Activated CD4-positive, alpha-beta T cell treated with anti-CD3 and anti-CD28 coated beads for 36 hours (primary cell): ENCODE measurements at places on chromosomes 12 and 14. TPM values are rescaled to one million over a fixed set of nuclear protein-coding genes. Genes with fewer than 3 reads are reported as not detected.

- DNase-seq = no peak
Observed at GRCh38 chr14:68518166-68518565, 274.7 kb downstream of the ZFP36L1 start.

- no peak for DNase-seq
Observed at GRCh38 chr12:82517027-82517426, 158.7 kb downstream of the METTL25 start.

The HSPB8 gene
- not detected for total RNA-seq

DNA sequence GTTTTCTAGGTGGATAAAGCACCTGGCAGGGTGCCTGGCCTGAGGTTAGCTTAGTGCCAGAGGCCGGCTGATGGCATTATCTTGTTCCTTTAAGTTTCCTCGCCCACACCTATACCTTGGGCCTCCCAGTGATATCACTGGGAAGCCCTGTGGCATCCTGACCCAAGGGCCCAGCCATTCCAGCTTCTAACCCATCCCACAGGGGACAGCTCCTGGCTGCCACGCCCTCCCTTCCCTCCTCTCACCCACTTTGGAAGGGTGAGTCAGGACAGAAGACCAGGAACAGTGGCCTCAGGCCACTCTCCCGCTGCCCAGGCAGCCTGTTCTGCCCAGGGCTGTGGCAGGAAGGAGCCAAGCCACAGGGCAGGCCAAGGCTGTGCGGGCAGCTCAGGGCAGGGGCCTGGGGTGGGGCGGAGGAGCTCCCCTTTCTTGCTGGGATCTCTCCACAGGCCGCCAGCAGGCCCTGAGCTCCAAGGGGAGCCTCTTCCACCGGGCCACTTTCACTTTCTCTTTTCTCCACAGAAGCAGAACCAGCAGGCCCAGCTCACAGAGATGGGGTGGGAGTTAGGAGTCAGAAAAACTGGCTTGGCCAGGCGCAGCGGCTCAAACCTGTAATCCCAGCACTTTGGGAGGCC is 75.1 kb downstream of the IRF2BPL start:
- peak; percentile 64 for DNase-seq

GRCh38 chr14:78383060-78383459 is 212.9 kb downstream of the NRXN3 start:
- no peak for DNase-seq

DNA sequence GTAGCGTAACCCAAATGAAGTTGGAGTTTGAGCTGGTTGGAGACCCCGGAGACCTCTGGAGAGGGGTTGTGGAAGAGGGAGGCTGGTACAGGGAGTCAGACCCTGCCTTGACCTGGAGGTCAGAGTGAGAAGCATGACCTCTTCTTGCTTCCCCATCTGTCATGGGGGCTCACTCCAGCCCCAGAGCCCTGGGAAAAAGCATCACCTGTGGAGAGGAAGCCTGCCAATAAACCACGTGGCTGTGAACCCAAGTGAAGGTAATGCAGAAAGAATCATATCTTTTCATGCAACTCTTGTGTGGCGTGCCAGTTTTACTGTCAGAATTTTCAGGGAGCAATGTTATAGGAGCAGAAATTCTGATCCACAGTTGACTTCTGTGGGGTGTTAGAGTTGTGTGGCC is 178.5 kb upstream of the PRICKLE1 start:
- no peak for DNase-seq

- DNase-seq = no peak
Observed at GRCh38 chr14:103854017-103854808, 6.8 kb upstream of the PPP1R13B start.

DNA sequence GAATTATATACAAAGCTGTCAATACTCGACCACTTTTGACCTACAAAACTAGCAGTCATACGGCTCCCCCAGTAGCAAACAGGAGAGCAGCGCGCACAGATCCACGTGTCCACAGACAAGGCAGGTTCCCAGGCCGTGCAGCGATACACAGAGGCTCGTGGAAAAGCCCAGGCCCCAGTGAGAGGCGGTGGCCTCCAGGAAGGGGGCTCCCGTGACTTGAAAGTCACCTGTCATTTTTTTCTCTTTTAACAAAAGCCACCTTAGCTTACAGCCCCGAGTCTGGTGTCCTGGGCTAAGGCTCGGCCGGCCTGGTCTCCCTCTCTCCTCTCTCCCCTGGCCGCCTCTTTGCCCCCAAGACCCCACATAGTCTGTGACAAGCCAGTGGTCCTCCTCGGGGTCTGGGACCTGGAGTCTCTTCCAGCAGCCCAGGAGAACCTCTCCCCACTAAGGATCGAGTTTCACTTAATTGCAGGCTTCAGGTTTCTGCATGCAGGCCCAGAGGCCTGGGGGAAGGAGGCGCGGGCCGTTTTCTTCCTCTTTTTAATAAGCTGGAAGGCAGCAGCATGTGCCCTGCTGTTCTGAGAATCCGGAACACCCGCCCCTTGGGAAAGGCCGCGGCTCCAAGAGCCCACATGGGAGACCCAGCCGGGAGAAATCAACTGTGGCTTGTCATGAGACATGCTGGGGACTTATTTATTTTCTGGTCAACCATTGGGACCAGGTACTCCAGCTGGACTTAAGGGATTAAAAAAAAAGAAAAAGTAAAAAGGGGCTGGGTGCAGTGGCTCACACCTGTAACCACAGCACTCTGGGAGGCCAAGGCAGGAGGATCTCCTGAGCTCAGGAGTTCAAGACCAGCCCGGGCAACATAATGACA is 15.9 kb downstream of the NCOR2 start:
- DNase-seq = no peak

- no peak for DNase-seq
Observed at GRCh38 chr12:105318651-105319483, 11.6 kb upstream of the C12orf75 start.

GRCh38 chr14:97027256-97027999 is 230.2 kb downstream of the VRK1 start:
- no peak for DNase-seq

GRCh38 chr12:22037947-22038346 is 8.1 kb upstream of the CMAS start:
- no peak for DNase-seq

DNA sequence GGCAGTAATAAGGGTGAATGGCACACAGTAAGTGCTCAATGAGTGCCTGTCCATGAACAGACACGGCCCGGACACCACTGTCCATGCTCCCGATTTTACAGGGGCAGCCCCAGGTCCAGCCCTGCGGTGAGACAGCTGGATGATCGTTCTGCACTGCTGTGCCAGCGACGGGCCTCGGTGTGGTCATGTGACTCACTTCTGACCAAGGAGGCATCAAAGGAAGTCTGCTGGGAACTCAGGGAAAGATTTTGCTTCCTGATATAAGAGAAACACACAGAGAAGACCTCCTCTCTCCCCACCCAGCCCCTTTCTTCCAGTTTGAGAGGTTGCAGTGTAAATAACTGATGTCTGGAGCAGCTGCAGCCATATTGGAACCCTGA is 126.6 kb downstream of the SCARB1 start:
- no peak for DNase-seq

GRCh38 chr12:50400638-50401499 is at the start of gene LARP4:
Gene LARP4 (plus strand): TSS chr12:50400885. CDS start chr12:50401011, 126 bp downstream.
- DNase-seq = peak; percentile 95

- no peak for DNase-seq
Observed at GRCh38 chr14:102751088-102751487, 26.2 kb upstream of the TRAF3 start.

GRCh38 chr12:11734580-11735180 is 85.2 kb downstream of the ETV6 start:
- no peak for DNase-seq

The CMAS gene
- total RNA-seq = 33.5 TPM

- no peak for DNase-seq
Observed at GRCh38 chr12:26001530-26001929, 43.0 kb downstream of the RASSF8 start.
